ENCODE measurements at places on chromosomes 2 and 18.

GRCh38 chr2:98164256-98164655 lies 77.3 kb downstream of the VWA3B start:
- no peak for DNase-seq

DNA sequence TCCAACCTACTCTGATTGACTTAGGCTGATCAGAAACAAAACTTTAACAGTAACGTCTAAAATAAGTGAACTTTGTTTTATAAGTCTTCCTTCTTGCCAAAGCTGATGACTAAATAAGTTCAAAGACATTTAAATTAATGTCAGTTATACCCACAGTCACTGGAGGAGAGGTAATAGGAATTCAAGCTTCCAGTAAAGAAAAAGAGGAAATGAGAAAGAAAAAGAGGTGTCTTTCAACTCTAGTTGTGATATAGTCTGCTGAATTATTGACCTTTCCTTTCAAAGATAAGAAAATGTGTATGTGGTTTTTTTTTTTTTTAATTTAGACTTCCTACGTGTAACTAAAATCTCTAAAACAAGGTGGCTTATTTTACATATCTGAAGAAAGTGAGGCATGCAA lies 191.5 kb downstream of the SLC8A1 start:
- no peak for DNase-seq

DNA sequence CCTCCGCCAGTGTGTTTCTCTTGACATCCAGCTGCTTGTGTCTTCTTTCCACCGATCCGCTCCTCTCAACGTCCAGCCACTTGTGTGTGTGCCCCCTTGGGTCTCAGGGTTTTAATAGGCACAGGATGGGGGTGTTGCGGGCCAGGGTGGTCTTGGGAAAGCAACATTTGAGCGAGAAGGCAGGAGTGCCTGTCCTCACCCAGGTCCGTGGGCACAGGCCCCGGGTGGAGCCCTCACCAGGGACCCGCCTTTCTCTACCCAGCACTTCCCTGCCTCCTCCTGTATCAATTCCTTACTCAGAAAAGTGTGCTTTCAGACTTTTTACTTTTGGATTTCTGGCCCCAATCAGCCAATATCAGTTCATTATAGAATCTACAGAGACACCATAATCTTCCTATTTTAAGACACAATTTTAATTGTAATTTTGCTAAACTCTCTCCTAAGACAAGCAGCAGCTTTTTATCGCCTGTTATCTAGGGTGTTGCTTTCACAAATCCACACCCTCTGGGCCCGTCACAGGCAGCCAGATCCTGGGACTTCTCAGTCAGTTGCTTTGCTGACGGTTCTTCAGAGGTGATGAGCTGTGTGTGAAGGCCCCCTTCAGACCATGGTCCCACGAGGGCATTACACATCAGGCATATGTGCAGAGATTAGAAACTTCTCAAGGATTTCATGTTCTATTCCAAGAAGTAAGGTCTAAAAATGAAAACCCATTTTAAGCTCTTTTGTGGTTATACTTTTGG lies 96.0 kb upstream of the FHL2 start:
- DNase-seq, result no peak

GRCh38 chr2:203683932-203684556 lies 22.4 kb upstream of the CD28 start:
- DNase-seq, result peak; percentile 86

DNA sequence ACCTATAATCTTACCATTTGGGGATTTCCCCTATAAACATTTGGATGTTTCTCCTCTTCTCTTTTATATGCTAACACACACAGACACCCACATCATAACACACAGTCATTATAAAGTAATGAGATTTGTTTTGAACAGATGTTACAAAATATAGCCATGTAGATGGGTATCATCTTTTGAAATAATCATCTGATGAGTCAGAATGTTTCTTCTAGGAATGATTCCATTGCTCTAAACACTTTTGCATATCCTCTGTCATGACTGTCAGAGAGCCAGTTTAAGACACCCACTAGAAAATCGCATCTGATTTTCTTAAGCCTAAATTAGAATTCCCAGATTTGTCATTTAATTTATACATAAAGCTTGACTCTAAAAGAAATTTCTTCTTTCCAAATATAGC lies 442.6 kb downstream of the CMPK2 start:
- no peak for DNase-seq

DNA sequence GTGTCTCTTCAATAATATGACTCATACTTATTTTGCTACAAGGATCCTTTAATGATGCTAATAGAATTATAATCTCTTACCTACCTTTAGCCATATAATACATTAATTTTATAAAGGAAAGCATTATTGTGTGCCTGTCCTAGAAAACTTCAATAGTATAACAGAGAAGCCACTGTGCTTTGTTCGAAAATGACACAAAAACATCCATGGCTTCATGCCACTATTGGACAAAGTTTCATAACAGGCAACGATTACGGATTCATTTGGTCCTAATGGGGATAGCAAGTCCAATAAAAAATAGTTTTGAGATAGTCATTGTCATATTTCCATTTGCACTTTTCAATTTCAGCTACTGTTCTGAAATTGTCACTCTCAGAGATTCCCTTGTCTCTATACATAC lies 52.5 kb upstream of the CCDC150 start:
- no peak for DNase-seq

GRCh38 chr2:113877711-113878598 lies 11.9 kb upstream of the ACTR3 start:
- DNase-seq, result peak; percentile 57

DNA sequence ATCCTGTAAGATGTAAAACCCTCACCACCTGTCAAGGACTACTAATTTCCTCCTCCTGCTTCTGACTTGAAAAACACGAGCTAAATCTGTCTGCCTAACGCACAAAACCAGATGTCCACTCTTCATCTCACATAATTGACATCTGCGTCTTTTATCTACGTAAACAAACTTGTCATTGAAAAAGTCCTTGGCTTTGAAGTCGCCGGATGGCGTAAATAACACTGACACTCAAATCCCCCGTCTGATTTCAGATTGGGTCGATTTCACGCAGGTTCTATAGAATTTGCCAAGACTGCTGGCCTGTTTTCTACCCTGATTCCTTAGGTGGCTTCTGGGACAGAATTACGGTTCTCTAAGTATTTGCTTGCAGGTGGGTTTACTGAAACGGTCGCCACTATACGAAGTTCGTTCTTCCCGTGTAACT lies 539 bp upstream of the MOB4 start:
- DNase-seq, result no peak

DNA sequence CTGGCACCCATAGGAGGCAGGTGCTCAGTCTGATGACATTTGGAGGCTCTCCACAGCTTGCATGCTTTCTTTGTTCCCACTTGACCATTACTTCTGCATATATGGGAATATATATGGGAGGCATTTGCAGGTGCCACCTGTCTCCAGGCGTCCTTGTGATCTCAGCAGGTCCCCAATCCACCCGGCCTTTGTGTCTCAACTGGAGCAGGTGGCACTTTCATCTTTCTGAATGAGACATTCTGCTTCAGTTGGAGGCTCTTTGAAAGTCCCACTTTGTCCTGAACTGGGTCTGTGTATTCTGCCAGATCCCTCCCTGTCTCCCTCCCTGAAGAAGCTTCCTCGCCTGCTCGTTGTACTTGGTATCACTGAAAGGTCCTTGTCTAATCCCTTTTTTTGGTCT lies 318.1 kb upstream of the EPAS1 start:
- no peak for DNase-seq

GRCh38 chr2:37244017-37244416 lies 12.6 kb downstream of the NDUFAF7 start:
- DNase-seq, result no peak

- no peak for DNase-seq
These were observed 13.2 kb downstream of the ADRA2B start for GRCh38 chr2:96103187-96103601.

DNA sequence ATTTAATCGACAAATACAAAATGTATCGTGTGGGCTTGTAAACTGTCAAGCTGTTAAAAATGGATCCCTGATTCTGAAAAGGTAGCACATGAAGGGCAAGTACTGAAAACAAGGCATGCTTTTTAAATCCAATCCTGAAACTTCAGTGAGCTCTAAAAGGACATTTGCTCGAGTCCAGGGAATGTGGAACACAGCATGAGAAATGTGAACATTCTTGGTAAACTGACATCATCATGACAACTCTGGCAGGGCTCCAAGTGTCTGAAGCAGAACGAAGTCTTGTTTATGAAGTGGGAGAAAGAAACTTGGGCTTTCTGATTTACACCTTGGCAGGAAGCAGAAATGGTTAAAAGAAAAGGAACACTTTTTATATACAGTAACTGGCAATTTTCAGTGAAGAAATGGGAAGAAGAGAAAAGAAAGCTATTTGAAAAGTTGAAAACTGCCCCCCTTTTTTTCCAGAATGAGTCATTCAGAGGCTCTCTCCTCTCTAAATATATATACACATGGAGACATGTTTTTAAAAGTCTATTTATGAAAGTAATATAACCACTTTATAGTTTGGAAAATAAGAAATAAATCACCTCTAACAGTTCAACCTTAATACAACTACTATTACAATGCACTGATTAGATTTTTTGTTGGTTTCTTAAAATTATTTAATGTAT lies 120.8 kb downstream of the GAREM1 start:
- DNase-seq, result peak; percentile 75

- no peak for DNase-seq
These were observed 11.8 kb upstream of the CCBE1 start for GRCh38 chr18:59708988-59709387.

GRCh38 chr18:63585988-63586387 lies 1.2 kb upstream of the SERPINB13 start:
- DNase-seq, result no peak

DNA sequence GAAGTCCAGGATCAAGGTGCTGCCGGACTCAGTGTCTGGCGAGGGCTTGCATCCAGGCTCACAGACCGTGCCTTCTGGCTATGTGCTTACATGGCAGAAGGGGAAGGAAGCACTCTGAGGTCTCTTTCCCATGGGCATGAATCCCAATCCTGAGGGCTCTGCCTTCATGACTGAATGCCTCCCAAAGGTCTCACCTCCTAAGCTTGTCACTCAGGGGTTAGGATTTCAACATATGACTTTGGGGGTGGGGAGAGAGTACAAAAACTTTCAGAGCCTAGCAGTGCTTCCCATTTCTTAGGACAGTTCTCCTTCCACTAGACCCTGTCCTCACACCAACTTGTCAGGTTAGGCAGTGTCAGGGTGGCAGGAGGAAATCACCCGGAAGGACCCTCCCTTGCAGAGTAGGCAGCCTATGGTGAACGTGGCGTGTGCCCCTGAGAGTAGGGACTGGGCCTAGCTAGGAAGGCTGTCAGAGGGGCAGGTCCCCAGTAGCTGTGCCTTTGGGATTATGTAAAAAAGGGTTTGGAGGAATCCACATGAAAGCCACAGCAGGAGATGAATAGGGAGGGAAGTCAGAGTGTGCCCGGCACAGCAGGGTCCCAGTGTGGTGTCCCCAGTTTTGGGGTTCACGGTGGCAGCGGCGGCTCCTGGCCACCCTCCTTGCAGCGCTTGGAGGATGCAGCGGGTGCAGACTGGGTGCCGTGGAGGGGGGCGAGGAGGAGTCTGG lies 233.3 kb downstream of the LDLRAD4 start:
- no peak for DNase-seq

GRCh38 chr2:150859877-150860276 lies 372.4 kb upstream of the RND3 start:
- no peak for DNase-seq

DNA sequence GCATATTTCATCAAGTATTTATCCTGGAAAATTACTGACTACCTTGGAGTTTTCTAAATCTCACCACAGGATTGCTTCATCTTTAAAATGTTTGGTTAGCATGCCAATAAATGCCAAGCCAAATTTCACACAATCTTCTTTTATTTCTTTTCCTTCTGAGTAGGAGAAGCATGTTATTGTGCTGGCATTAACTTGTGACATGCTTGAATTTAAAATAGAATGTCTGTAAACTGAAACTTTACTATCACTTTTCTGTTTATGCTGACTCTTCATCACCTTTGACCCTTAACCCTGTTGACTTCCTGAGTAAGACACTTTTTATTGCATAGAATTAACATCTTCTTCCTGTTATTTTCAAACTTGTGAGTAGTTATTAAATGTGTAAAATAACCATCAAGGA lies 56.2 kb upstream of the LRRTM4 start:
- DNase-seq, result no peak

GRCh38 chr2:127564429-127565260 lies 29.2 kb downstream of the MYO7B start:
- DNase-seq, result no peak

- DNase-seq, result peak; percentile 98
These were observed 32.3 kb downstream of the STEAP3 start for GRCh38 chr2:119255760-119256581.

DNA sequence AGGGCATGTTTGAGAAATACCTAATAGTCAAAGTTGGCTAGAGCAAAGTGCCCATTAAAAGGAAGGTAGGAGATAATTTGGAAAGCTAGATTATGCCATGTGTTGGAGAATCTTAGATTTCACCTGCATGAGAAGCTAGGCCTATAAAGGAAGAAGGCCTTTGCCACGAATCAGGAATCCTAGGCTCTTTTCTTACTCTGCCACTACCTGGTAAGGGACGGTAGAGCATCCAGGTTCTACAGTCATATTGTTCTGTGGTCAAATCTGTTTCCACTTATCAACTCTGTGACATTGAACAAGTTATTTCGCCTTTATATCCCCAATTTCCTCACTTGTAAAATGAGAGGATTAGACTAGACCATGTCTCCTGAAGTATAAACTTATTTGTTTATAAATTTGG lies 3.6 kb upstream of the KCNJ3 start:
- no peak for DNase-seq

DNA sequence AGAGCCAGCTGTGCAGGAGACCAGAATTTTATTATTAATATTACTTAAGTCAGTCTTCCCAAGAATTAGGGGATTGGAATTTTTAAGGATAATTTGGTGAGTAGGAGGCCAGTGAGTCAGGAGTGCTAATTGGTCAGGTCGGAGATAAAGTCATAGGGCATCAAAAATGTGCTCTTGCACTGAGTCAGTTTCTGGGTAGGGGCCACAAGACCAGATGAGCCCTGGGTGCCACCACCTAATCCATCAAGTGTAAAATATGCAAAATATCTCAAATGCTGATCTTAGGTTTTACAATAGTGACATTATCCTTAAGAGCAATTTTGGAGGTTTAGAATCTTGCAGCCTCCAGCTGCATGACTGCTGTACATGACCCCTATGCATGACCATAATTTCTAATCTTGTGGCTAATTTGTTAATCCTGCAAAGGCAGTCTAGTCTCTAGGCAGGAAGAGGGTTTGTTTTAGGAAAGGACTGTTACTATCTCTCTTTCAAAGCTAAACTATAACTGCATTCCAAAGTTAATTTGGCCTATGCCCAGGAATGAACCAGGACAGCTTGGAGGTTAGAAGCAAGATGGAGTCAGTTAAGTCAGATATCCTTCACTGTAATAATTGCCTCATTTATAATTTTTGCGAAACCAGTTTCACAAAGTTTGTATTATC lies 215.9 kb downstream of the RNF152 start:
- peak; percentile 68 for DNase-seq

DNA sequence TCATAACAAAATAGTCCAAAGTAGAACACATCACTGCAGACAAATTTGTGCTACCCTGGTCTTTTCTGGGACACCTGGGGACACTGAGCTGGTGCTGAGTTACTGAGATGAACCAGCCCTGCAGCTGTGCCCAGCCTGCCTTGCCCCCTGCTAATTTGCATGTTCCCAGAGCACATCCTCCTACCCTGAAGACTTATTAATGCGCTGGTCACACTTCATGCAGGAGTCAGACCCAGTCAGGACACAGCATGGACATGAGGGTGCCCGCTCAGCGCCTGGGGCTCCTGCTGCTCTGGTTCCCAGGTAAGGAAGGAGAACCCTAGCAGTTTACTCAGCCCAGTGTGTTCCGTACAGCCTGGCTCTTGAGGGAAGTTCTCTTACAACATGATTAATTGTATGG lies 1518.3 kb downstream of the RPIA start:
- DNase-seq, result no peak

All from EL (cell line).